BJ (cell line): ENCODE measurements at places on chromosomes 12 and 14. TPM values are rescaled to one million over a fixed set of nuclear protein-coding genes. Genes with fewer than 3 reads are reported as not detected.

LMO3 gene
- not detected in 2 replicates for polyA plus RNA-seq

TPPP2 gene
- not detected in 2 replicates for polyA plus RNA-seq

SLC25A29 gene
- polyA plus RNA-seq = 12.5 and 16.4 TPM in 2 replicates

VRTN gene
- not detected in 2 replicates for polyA plus RNA-seq

MRPL52 gene
- 66.7 and 78.6 TPM in 2 replicates for polyA plus RNA-seq

ACSM4 gene
- polyA plus RNA-seq = not detected in 2 replicates

INHBC gene
- 0.09 TPM in 1 of 2 replicates, not detected in the other for polyA plus RNA-seq

- peak; percentile 89 for DNase-seq
These were observed 16.5 kb upstream of the IFT81 start for GRCh38 chr12:110107369-110108281.

GRCh38 chr12:112843287-112843686 is 51.7 kb downstream of the RPH3A start:
- no peak for DNase-seq

DNA sequence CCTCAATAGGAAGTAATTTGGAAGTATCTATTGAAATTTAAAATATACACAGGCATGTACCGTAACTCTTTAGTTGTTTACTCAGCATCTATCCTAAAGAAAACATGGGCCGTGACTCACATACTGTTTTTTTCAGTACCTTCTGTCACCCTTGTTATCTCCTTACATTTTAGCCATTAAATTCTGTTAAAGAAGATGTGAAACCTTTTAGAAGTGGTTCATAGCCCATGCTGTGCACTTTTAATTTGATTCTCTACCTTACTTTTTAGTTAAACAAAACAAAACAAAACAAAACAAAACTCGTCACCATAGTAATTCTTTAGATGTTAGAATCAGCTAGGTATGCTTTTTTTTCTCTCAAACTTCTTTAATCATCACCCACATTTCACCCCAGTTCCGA is 494.4 kb upstream of the RGS6 start:
- no peak for DNase-seq

DNA sequence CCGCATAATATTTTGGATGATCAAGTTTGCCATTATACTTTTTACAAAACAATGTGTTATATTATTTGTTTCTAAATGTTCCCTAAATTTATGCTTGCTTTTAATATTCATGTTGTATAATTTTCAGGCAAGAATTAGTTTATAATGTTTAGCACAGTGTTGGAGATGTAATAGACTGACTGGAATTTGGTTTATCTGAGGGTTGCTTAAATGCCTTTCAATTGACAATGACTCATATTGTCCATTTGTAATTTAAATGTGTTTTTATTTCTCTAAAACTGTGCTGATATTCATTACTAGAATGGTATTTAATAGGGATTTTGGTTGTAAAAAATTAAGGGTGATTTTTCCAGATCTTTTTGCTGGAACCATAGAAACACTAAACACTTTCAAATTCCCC is 788.4 kb downstream of the SLC6A15 start:
- DNase-seq = no peak

GRCh38 chr12:87853448-87854003 is 175.7 kb downstream of the C12orf50 start:
- no peak for DNase-seq

- DNase-seq = no peak
These were observed 24.1 kb upstream of the BCDIN3D start for GRCh38 chr12:49866859-49867569.

DNA sequence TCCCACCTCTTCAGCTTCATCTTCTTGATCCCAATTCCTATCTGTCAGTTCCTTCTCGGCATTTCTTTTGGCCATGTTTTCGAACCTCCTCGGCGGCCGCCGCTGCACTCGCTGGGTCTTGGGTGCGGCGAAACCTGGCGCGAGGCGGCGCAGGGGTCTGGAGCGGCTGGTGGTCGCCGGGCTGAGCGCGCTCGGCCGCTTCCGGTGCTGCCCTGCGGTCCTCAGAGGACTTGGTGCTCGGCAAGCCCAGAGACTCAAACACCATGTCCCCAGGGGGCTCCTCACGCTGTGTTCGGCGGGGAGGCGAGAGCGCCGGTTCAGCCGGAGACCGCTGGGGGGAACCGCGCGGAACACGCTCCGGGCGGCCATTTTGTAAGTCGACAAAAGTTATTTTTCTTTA is 51.8 kb downstream of the PPP1R36 start:
- DNase-seq = no peak

- no peak for DNase-seq
These were observed 18.3 kb downstream of the MDGA2 start for GRCh38 chr14:47657143-47657542.
